Dermis lymphatic vessel endothelial cell (primary cell): ENCODE measurements at places on chromosomes 7 and 10. TPM values are rescaled to one million over a fixed set of nuclear protein-coding genes. Genes with fewer than 3 reads are reported as not detected.

Gene MEPCE
- total RNA-seq = 39.4 and 41.5 TPM in 2 replicates

Gene PTF1A
- not detected in 2 replicates for total RNA-seq

Gene AVPI1
- total RNA-seq = 2.4 and 6.3 TPM in 2 replicates

Gene MYPN
- 0.11 TPM in 1 of 2 replicates, not detected in the other for total RNA-seq

Gene ANKRD61
- under 0.01 and 0.09 TPM in 2 replicates for total RNA-seq

Gene PIP
- total RNA-seq = not detected in 2 replicates

Gene XPNPEP1
- 193 and 205 TPM in 2 replicates for total RNA-seq

Gene TRIL
- total RNA-seq = 13.5 and 31.8 TPM in 2 replicates

Gene LBX1
- not detected in 2 replicates for total RNA-seq

Gene NPSR1
- not detected in 2 replicates for total RNA-seq

Gene LOXL4
- 0.17 and 0.33 TPM in 2 replicates for total RNA-seq

Gene HOXA10
- 1.0 and 1.8 TPM in 2 replicates for total RNA-seq

Gene GIMAP6
- total RNA-seq = 248 and 292 TPM in 2 replicates

Gene SPDYE1
- total RNA-seq = not detected in 2 replicates

Gene ASB10
- total RNA-seq = not detected in 2 replicates

Gene DKK1
- total RNA-seq = 9.6 and 14.4 TPM in 2 replicates

Gene RNF32
- 0.17 and 0.43 TPM in 2 replicates for total RNA-seq

Gene GRID2IP
- under 0.01 and 0.09 TPM in 2 replicates for total RNA-seq

Gene CYP2E1
- 0.26 TPM in 1 of 2 replicates, not detected in the other for total RNA-seq

Gene CRYGN
- not detected in 2 replicates for total RNA-seq

Gene C10orf53
- total RNA-seq = not detected in 2 replicates

Gene TEX36
- total RNA-seq = not detected in 2 replicates

Gene CDK14
- total RNA-seq = 0.33 and 1.0 TPM in 2 replicates

Gene OLAH
- total RNA-seq = 0.26 TPM in 1 of 2 replicates, not detected in the other

Gene C10orf67
- under 0.01 TPM in 1 of 2 replicates, not detected in the other for total RNA-seq

Gene SPRN
- not detected in 2 replicates for total RNA-seq

Gene ITGA8
- 2.4 and 10.9 TPM in 2 replicates for total RNA-seq

Gene CDNF
- 0.76 and 1.0 TPM in 2 replicates for total RNA-seq

Gene TMEM229A
- total RNA-seq = not detected in 2 replicates

Gene ZP3
- total RNA-seq = 1.1 and 2.8 TPM in 2 replicates

Gene MICALL2
- total RNA-seq = 6.9 TPM in 2 replicates

Gene SLC37A3
- 50.7 and 53.0 TPM in 2 replicates for total RNA-seq

Gene PLAU
- total RNA-seq = 0.60 and 1.2 TPM in 2 replicates

Gene OPALIN
- total RNA-seq = not detected in 2 replicates

Gene MYH16
- total RNA-seq = not detected in 2 replicates

Gene FOXI2
- not detected in 2 replicates for total RNA-seq
